Caco-2 (cell line): ENCODE measurements at places on chromosomes 5 and 9. TPM values are rescaled to one million over a fixed set of nuclear protein-coding genes. Genes with fewer than 3 reads are reported as not detected.

The FGD3 gene
- 25.7 and 26.6 TPM in 2 replicates for total RNA-seq

The PLGRKT gene
- 5.0 and 7.0 TPM in 2 replicates for total RNA-seq

DNA sequence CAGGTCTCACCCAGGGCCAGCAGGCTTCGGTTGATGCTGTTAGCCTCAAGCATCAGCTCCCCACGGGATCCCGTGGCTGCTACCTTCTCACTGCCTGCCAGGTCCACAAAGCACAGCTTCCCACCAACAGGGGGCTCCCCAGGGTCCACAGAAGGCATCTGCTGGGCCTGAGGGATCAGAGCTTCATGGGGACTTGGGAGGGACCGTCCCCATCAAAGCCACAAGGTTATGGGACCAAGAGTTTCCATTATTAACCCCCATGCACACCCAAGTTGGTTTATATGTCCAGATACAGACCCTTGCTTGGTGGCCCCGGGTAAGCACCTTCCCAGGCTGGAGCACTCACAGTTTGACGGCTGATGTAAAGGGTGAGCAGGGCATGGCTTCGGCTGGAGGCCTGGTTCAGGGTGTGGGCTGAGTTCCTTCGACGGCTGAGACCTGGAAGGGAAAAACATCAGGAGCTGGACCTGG, 3.0 kb downstream of the KIF12 start:
- no peak for DNase-seq

GRCh38 chr9:127626752-127627493, 14.8 kb downstream of the STXBP1 start:
- DNase-seq = no peak

- DNase-seq = no peak
Observed at GRCh38 chr9:4844056-4844838, 51.5 kb downstream of the RCL1 start.
